ENCODE measurements at places on chromosomes 12 and 14.
A peak's percentile ranks its signal among the peaks of the same experiment; 100 is the strongest.

- DNase-seq: no peak
These were observed 42.2 kb upstream of the MANSC4 start for GRCh38 chr12:27822076-27822712.

DNA sequence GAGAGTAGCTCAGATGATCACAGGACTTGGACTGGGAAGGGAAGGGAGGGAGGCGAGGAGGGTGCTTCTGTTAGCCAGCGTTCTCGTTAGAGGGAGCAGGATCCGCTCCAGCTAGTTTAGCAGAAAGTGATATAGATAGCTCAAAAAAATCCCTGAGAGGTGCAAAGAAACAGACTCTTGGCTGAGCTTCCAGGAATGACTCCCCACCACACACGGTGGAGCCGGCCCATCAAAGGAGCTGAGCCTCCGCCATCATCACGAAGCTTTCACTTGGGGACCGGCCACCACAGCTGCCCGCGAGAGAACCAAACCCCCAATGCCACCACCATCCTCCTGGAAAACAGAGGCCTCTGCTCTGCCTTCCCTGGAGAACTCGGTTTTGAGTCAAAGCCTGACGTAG, 124.6 kb upstream of the BCL2L14 start:
- DNase-seq: no peak

GRCh38 chr12:107519906-107520859, 165.4 kb upstream of the PWP1 start:
- no peak for DNase-seq

- DNase-seq: no peak
These were observed 30.8 kb upstream of the PPP2R5C start for GRCh38 chr14:101730626-101731186.

DNA sequence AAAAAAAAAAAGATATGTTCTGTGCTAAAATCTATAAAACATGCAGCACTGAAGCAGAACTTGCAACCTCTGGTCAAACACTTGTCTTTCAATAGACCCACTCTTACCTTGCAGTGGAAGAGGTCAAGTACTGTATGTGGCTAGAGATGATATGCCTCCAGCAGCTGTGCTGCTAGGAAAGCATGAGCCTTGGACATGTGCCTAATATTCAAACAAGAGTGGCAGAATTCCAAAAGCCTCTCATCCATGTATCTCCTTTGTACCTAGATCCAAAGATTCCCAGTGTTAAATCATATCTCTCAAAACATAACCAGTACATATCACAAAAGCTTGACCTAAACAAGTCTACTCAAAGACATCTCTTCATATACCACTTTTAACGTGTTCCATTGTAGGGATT, 105.0 kb upstream of the CPNE8 start:
- no peak for DNase-seq

GRCh38 chr14:87397499-87397898, 595.5 kb downstream of the GALC start:
- no peak for DNase-seq

DNA sequence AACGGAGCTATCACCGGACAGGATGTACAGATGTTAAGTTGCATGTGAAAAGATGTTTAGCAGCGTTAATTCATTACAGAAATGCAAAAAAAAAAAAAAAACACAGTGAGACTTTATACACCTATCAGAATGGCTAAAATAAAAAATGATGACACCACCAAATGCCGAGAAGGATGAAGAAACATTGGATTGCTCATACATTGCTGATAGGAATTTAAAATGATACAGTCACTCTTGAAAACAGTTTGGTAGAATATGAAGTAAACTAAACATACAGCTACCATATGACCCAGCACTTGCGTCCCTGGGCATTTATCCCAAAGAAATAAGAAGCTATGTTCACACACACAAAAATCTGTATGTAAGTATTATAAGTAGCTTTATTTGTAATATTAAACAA, 574.1 kb downstream of the SLC16A7 start:
- no peak for DNase-seq

DNA sequence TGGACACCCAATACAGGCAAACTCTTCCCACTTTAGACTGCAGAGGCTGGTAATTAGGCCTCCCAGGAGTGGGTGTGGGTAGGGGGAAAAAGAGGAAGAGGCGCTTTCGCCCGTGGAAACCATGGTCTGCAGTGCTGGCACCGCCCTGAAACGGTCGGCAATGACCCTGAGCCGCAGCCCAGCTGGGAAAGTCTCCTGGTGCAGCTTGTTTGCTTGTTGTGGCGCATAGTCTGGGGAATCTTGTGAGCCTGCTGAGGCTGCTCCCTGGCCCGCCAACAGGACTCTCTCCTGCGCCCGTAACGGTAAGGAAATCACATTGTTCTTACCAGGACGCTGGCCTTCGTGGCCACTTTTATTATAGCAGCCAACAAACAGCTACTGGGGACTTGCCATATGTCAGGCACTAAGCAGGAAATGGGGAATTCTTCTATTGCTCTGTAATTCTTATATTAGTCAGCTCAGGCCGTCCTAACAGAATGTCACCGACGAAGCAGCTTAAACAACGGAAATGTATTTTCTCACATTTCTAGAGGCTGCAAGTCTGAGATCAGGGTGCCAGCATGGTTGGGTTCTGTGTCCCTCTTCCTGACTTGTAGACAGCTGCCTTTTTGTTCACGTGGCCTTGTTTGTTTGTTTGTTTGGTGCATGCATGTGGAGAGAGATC, 52.5 kb upstream of the RIN3 start:
- DNase-seq: no peak

- no peak for DNase-seq
These were observed 271.8 kb downstream of the TRHDE start for GRCh38 chr12:72543777-72544467.

- DNase-seq: peak; percentile 56
These were observed 6.7 kb upstream of the DNAAF2 start for GRCh38 chr14:49641697-49642129.

- no peak for DNase-seq
These were observed 18.3 kb downstream of the PLEKHG7 start for GRCh38 chr12:92721130-92721529.

- DNase-seq: no peak
These were observed 116.7 kb downstream of the TMTC1 start for GRCh38 chr12:29667011-29667410.

DNA sequence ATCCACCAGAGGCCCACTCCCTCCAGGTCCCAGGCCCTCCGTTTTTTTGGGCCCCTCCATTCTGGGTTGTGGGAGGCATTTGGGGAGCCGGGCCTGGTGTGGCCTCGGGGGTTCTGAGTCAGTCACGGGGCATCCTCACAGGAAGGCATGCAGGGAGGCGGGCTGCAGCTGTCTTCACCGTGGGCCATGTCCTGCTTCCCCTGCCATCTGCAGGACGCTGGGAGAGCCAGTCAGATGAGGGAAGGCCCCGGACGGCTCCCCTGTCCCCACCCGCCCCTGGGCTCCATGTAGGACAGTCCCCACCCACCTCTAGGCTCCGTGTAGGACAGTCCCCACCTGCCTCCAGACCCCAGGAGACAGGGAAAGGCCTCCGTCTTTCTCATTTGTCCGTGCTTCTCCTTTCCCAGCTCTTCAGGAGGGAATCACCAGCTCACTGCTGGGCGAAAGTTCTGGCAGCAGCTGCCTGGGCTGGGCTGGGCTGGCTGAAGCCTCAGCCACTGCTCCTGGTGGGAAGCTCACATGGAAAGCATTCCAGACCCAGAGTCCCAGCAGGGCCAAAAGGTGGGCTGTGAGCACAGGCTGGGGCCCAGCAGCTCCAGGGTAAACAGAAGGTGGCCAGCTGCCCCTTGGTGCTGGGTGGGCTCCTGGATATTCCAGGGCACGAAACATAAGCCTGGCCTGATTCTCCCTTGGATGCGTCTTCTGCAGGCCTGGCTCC, 217.8 kb downstream of the KIF26A start:
- no peak for DNase-seq

DNA sequence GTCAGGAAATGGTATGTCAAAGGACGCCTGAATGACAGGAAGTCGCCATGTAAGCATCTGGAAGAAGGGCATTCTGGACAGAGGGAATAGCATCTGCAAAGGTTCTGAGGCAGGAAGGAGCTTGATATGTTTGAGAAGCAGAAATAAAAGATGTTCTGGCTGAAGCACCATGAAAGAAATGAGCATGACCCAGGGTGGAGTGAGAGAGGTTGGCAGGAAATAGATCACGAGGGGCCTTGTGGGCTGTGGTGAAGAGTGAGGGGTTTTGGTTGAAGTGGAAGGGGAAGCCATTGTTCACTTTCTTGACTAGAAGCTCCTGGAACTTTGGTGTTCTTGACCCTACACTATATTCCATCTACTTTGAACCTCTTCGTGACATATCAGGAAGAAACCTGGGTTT, 99.4 kb upstream of the PARP11 start:
- no peak for DNase-seq

- DNase-seq: no peak
These were observed 35.6 kb upstream of the ITPR2 start for GRCh38 chr12:26868447-26869103.

All from HuH-7 (cell line).